WERI-Rb-1 (cell line): ENCODE measurements at places on chromosomes 6 and 20.

DNA sequence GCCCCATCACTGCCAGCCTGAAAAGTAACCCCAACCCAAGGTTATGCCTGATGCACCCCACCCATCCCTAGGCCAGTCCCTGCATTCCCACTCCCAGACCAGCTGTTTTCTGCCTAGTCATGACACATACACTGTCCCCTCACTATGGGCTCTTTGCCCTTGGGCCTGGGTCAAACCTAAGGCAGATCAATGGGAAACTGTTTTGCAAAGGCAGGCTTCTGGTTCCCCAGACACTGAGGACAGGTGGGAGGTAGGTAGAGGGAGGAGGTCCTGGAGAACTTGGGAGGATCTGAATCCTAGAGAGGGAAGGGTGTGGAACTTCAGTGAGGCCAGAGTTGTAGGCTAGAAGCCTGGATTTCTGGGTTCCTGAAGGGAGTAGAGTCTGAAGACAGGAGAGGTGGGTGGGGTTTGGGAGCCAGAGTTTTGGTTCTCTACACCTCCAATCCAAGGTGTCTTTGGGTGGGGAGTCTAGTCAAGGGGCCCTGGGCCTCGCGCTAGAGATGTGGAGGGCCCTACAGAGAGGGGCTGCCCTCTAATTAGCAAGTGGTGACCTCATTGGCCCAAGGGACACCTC is 2.0 kb downstream of the CLIC1 start:
- no peak for DNase-seq

DNA sequence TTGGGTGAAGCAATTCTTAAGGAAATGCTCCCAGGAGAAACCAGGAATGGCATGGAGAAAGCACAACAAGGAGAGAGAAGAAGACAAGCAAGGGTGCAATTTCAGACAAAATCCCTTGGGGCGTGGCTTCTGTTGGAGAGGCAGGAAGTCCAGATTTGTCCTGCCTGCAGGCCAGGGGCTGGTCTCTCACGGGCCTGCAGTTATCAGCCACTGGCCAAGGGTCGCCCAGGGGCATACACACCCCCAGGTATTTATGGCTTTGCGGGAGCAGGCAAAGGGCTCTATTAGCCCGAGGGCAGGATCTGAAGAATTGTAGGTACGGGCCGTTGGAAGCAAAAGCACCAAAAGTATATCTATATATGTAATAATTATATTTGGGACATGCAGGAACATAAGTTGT is 87.7 kb downstream of the IYD start:
- DNase-seq, result no peak

DNA sequence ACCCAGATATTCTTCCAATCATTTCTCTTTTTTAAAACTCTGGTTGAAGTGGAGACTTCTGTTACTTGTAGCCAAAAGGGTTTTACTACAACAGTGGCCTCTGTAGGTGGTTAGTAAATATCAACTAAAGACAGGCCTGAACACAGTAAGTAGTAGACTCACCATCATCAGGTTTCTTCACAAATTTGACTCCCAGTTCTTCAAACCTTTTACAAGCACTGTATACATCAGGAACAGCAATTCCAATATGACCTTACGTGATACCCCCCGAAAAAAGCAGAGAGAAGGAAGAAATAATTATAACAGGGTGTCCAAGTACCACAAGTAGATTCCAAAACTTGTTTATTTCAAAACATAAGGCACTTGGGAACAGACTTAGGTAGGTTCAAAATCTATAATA is 21.1 kb downstream of the GLO1 start:
- no peak for DNase-seq

- no peak for DNase-seq
Observed at GRCh38 chr20:6637160-6637579, 130.3 kb upstream of the BMP2 start.

DNA sequence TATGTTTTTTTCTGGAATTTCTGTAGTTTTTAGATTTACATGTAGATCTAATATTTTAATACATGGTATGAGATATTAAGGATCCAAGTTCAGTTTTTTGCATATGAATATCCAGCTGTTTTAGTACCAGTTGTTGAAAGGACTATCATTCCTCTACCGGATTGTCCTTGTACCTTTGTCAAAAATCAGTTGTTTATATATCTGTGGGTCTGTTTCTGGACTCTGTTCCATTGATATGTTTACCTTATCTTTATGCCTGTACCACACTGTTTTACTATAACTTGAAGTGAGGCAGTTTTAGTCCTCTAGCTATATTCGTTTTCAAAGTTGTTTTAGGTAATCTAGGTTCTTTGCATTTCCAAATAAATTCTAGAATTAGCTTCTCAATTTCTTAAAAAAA is 47.7 kb downstream of the CBFA2T2 start:
- DNase-seq, result no peak

DNA sequence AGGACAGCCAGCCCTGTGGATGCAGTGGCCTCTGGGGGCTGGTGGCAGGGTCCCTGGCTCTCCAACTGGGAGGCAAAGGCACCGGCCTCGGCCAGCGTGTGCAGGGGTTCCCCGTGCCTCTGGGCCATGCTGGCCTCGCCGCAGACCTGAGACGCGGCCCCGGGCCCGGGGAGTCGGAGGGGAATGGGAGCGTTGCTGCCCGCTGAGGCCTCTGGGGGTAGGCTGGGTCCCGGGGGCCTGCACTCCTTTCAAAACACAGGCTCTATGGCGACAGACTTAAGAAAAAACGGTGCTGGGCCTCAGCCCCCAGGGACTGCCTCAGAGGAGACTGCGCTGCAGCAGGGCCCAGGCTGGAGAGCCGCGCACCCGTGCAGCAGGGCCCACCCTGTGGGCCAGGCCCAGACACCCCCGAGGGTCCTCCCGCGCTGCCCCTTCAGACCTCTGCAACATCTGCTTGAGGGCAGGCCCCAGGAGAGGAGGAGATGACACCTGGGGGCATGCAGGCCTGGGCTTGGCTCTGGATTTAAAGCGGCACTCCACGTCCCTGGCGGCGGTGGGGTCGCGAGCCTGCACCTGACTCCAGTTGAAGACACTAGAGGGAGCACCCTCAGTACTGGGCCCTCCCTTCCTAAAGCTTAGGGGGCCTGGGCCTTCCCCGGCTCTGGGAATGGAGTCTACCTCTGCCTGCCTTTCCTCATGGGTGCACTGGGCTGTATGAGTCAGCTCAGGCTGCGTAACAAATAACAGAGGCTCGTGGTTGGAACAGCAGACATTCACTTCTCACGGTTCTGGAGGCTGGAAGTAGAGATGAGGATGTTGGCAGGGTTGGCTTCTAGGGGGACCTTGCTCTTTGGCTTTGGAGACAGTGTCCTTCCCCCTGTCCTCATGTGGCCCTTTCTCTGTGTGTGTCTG is 117.4 kb upstream of the RPS6KA2 start:
- DNase-seq, result no peak

- DNase-seq, result no peak
Observed at GRCh38 chr6:157632821-157633220, 190.2 kb upstream of the SNX9 start.

DNA sequence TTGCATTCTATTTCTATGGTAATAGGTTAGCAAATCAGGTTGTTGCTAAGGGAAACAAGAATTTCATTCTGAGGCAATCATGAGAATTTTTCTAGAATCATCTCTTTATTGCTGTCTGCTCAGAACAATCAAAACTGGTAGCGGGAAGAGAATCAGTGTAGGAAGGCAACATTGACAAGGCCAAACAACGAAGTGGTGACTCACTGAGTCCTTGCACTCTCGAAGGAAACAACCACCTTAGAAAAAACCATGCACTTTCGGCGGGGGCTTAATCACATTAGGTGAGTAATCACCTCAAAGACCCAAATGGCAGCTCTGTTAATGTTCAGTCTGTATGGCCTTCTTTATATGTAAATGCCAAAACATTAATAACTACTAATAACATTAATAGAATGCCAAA is 78.8 kb upstream of the MAP7 start:
- DNase-seq, result no peak

- no peak for DNase-seq
Observed at GRCh38 chr6:122622479-122622878, 12.3 kb downstream of the PKIB start.

DNA sequence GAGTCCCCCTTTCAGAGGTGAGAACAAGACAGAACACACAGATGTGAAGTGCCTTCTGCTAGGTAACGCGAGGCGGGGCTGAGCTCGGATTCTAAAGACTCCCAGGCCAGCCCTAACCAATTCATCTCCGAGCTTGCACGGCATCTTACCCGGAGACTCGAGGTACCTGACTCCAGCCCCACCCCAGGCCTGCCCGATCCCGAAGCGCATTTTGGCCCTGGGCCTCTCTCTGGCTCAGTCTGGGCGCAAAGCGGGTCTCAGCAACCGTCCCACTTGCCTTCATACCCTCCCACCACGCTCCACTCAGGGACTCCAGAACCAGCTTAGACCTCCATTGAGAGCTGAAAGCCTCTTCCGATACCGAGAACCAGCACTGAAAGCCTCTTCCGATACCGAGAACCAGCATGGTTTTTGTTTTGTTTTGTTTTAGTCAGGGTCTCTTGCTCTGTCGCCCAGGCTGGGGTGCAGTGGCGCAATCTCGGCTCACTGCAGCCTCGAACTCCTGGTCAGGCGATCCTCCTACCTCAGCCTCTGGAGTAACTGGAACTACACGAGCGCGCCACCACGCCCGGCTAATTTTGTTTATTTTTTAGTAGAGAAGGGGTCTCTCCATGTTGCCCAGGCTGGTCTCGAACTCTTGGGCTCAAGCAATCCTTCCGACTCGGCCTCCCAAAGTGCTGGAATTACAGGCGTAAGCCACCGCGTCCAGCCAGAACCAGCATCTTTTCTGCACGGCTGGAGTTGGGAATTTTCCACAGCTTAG is 557 bp upstream of the DYNLRB1 start:
- peak; percentile 67 for DNase-seq

- no peak for DNase-seq
Observed at GRCh38 chr20:30502670-30503069, 754.8 kb upstream of the DEFB115 start.

DNA sequence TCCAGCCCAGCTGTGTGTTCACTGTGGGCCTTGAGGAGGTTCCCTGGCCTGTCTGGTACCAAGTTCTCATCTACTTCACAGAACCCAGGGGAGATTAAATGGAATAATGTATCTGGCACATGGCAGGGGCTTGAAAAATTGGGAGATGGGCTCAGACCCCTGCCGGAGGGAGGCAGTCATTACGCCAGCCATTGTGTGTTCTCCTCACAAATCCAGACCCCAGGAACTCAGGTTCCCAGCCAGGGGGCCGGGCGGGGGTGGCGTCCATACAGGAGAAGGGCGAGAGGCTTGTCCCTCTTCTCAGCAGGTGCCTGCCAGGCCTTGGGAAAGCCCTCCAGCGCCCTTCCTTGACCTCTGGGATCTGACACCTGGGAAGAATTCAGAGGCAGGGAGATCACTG is 8.1 kb downstream of the NOL4L start:
- DNase-seq, result no peak

GRCh38 chr20:41538810-41539596 is 79.2 kb downstream of the CHD6 start:
- DNase-seq, result no peak

GRCh38 chr6:14799928-14800327 is 445.9 kb upstream of the JARID2 start:
- DNase-seq, result peak; percentile 79

GRCh38 chr20:15986690-15987089 is 586.6 kb downstream of the KIF16B start:
- DNase-seq, result no peak

- no peak for DNase-seq
Observed at GRCh38 chr6:136669299-136669699, 119.1 kb upstream of the MAP7 start.

- no peak for DNase-seq
Observed at GRCh38 chr20:44142413-44142812, 44.6 kb downstream of the JPH2 start.

DNA sequence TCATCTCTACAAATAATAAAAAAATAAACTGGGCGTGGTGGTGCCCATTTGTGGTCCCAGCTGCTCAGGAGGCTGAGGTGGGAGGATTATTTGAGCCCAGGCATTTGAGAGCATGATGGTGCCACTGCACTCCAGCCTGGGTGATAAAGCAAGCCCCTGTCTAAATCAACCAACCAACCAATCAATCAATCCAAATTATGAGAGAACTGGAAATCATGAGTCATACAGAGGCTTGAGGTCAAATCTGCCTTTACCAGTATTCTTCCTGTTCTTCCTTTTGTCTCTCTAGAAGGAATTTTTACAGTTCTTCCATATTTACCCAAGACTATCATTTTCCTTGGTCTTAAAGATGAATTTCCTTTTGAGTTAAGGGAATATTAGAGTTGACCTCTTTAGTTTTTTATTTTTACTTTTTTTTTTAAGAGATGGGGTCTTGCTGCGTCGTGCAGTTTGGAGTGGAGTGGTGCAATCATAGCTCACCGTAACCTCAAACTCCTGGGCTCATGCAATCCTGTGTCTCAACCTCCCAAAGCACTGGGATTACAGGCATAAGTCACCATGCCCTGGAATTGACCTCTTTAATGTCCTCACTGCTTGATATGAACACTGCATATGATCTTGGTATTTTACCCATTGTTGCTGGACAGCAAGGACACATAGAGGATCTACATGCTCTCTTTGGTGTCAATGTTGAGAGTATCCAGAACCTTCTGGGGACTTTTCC is 44.1 kb upstream of the TXNDC5 start:
- DNase-seq, result no peak

GRCh38 chr6:88262332-88262731 is 96.2 kb upstream of the CNR1 start:
- DNase-seq, result no peak

- DNase-seq, result no peak
Observed at GRCh38 chr6:28725890-28726348, 197.9 kb downstream of the TRIM27 start.

GRCh38 chr6:82246802-82247504 is 591 bp downstream of the IBTK start:
- peak; percentile 68 for DNase-seq

DNA sequence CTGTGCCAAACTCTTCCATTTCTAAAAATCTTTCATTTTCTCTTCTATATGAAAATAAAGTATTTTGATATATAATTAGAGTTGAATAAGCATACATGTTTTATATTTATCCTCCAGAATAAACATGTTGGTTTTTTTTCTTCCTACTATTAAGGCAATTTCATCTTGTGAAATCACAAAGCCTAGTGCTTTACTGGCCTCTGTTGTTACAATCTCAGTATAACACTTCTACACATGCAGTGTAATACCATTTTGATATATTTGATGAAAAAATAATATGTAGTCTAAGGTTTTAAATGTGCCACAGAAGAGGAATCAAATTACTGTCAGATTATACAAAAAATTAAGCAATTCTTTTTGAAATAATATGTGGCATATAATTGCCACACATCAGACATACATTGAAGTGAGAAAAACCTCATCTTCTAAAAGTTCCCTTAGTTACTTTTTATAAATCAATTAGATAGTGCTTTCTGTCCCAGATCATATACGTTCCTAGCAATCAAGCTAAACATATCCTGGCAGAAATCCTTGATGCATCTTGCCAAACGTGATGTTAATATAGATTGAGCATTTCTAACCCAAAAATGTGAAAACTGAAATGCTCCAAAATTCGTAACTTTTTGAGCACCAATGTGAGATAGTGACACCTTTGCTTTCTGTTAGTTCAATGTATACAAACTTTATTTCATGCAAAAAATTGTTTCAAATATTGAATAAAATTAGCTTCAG is 225.1 kb upstream of the MANEA start:
- no peak for DNase-seq

GRCh38 chr6:39073471-39074355 is 25.1 kb downstream of the GLP1R start:
- DNase-seq, result peak; percentile 8
